ENCODE measurements at places on chromosomes 1 and 21. TPM values are rescaled to one million over a fixed set of nuclear protein-coding genes. Genes with fewer than 3 reads are reported as not detected.

CENPF gene
- 135 TPM for total RNA-seq

DNA sequence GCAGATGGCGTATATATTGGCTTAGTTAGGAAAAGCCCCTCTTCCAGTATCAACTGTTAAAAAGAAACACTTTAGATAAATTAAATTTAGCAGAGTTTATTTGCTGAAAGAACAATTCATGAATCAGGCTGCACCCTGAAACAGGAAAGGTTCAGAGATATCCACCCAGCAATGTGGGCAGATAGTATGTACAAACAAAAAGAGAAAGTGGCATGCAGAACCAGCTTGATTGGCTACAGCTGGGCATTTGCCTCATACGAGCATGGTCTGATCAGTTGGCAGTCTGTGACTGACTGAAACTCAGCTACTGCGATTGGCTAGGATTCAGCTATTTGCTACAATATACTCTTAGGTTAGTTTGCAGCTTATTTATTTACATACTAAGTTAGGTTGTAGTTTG, 98.2 kb downstream of the ZC3H11B start:
- no peak for DNase-seq

GRCh38 chr21:18499761-18500376, 96.3 kb upstream of the TMPRSS15 start:
- DNase-seq = peak; percentile 56

DNA sequence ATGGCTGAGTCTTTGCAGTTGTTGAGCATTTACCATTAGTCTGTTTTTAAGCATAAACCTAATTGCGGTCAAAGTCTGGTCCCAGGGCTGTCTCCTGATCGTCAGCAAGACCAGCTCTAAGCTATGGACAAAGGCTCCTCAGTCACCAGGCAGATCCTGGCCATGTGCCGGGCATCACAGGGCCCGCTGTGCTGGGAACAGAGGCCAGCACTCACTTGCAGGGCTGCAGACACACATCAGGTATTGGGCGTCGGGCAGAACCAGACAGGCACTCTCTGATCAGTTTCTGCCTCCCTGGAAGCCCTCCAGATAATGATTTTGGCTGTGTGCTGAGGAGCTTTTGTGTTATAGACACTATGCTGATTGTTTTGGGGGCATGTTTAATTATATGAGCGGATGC, 26.6 kb downstream of the TMEM51 start:
- DNase-seq = no peak

- DNase-seq = peak; percentile 65
Observed at GRCh38 chr1:85109475-85109874, 61.2 kb upstream of the MCOLN3 start.

All from MCF 10A (cell line).